ENCODE measurements at places on chromosomes 5 and 9.

GRCh38 chr9:127509261-127509954 is 58.1 kb downstream of the LRSAM1 start:
- DNase-seq: peak; percentile 66

- DNase-seq: no peak
These were observed 114.6 kb downstream of the ACTBL2 start for GRCh38 chr5:57368010-57368409.

- peak; percentile 85 for DNase-seq
These were observed 4.6 kb upstream of the DUSP1 start for GRCh38 chr5:172775326-172776234.

DNA sequence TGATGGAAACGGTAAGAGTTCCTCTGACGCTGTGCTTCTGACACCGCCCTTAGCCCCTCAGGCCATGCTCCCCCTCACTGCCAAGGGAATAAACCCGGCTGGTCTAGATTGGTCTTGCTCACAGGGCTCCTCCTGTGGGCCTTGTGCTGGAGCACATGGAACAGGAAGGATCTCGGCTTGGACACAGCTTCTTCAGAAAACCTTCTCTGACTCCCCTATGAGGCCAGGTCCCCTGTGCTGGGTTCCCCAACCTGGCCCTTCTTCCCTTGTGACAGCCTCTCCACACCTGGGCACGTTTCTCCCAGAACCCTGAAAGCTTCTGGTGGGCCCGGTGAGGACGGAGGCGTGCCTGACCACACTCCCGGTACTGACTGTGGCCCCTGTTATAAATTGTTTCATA is 8.2 kb downstream of the SPATA31E1 start:
- no peak for DNase-seq

DNA sequence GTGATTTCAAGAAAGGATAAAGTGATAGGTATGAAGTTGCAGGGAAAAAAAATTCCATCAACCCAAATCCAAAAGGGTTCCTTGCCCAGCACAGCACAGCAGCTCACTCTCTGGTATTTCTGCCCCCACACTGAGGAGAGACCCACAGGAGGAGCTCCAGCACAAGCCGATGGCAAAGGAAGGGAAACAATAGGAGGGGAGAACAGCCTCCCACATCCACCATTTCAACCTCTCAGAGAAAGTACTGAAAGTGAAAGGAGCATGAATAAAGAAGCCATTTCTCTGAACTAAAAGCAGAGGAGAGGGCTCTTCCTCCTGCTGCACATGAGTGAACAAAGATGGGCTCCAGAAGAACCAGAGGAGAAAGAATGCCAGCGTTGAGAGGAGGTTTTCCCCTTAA is 54.9 kb upstream of the ZSWIM6 start:
- no peak for DNase-seq

DNA sequence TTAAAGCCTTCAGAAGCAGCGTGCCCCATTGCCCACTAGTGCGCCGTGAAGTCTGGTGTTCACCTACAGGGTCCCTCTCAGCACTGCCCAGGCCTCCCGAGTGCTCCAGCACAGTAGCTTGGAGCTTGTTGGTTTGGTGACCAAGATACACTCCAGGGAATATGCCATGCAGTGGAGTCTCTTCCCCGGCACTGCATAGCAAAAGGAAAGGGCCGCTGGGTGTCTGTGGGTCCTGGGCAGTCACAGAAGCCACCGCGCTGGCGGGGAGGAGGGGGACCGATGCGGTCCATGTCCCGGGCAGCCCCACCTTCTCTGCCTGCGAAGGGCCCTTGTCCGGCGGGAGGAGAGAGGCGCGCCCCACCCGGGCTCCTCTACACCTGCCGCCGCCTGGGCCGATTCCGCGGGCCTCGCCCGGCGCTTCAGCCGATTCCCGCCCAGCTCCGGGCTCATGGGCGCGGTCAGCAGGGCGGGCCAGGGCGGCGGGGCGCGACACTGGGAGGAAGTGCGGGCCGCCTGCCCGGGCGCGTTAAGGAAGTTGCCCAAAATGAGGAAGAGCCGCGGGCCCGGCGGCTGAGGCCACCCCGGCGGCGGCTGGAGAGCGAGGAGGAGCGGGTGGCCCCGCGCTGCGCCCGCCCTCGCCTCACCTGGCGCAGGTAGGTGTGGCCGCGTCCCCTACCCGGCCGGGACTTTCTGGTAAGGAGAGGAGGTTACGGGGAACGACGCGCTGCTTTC is at the start of gene SYK:
TSS of gene SYK (plus strand) at position 579 of the 732 bp plus-strand sequence. CDS start 42,080 bp downstream, outside the sequence.
- peak; percentile 88 for DNase-seq

- no peak for DNase-seq
These were observed 76.8 kb downstream of the MVB12B start for GRCh38 chr9:126403397-126403796.

DNA sequence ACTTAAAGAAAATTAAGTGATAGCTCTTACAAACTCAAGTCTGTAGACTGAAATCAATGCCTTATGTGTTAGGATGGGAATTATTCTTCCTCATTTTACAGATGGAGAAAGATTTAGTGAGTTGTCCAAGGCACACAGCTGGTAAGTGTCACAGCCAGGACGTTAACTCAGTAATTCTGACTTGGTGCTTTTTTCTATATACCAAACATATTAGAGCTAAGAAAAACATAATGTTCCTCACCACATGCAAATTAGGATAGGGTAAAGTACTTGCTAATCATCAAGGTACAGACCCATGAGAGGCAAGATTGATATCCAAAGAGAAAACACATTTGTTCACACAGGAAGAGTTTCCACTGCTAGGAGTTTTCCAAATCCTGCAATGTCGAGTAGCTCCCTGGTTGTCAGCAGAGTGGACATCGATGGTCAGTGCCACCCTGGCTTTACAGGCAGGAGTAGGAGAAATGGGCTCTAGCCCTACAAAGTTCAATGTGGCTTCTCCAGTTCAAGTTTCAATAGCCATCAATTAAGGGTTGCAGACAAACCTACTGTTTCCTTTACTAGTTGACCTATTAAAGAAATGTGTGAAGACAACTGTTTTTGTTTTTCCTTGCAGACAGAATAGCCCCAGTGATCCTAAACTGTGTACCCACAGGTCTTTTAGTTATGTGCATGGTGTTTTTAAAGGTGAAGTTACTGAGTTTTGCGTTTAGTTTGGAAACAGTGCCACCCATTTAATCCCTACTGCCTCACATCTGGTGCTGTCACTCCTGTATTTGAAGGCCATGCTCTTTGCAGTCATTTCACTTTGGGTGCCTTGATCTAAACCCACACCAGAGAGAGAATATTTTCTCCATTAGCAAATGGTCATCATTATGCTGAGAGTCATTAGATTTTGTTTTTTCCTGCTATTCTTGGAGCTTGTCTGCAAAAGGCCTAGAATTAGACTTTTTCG is 460.8 kb upstream of the SMARCA2 start:
- DNase-seq: no peak

GRCh38 chr5:33441241-33442177 is 744 bp downstream of the TARS1 start:
- DNase-seq: peak; percentile 56

DNA sequence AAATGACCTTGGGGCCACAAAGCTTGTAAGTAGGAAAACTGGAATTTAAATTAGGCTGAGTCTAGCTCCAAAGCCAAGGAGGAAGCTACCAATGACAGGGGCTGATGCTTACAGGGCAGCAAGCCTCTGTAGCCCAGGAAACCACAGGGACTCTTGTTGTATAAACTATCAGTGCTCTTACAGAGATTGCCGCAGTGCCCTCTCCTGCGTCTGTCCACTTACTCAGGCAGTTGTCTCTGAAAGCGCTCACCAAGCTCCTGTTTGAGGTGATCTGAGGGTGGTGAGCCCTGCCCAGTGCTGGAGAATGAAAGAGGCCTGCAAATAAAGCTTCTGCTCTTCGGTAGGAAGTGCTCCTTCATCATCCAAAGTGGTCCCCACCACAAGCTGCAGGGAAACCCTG is 498.8 kb downstream of the ARHGEF28 start:
- no peak for DNase-seq

- DNase-seq: no peak
These were observed 163.9 kb downstream of the ARHGEF28 start for GRCh38 chr5:73789851-73790281.

- no peak for DNase-seq
These were observed 57.8 kb upstream of the RUSC2 start for GRCh38 chr9:35432076-35432475.

DNA sequence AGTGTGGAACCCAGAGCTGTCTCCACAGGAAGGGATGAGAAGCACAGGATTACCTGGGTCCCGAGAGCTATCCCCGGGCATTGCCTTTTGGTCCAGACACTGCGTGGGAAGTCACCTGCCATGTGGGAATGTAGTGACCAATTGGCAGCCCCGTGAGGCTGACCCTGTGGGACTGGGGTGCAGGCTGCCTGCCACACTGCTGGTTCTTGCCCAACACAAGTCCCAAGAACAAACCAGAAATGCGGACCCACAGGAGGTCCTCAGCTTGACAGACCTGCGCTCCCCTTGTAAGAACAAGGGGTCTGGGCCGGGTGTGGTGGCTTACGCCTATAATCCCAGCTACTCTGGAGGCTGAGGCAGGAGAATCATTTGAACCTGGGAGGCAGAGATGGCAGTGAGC is 2.4 kb upstream of the FGD3 start:
- no peak for DNase-seq

DNA sequence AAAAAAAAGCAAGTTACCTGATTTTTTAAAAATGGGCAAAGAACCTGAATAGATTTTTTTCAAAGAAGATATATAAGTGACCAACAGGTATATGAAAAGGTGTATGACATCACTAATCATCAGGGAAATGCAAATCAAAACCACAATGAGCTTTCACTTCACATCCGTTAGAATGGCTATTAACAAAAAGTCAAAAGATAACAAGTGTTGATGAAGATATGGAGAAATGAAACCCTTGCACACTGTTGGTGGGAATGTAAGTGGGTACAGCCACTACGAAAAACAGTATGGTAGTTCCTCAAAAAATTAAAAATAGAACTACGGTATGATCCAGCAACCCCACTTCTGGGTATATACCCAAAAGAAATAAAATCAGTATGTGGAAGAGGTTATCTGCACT is 134.8 kb downstream of the UGCG start:
- no peak for DNase-seq

- DNase-seq: no peak
These were observed 1407.8 kb upstream of the C9orf72 start for GRCh38 chr9:28981129-28981528.

GRCh38 chr9:1604942-1605560 is 410.1 kb upstream of the SMARCA2 start:
- DNase-seq: no peak
